ENCODE measurements at places on chromosomes 7 and 10.

DNA sequence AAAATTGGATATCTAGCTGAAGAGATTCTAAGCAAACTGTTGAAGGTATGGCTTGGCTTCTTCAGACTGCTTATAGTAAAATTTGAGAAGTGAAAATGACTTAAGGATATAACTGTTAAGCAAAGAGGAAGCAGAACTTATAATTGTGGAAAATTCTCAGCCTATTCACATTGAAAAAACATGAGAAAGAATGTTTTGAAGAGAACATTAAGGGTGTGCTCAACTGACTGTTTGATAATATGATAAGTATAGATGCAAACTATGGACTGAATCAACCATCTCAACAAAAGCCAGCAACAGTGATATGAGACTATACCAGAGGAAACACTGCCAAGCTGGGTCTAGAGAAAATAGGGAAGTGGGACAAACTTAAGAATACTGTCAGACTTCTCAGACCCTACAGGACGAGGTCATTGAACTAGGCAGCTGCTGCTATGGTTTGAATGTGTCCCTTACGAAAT, 133.1 kb upstream of the PPP1R3A start:
- no peak for DNase-seq

GRCh38 chr10:50216894-50217293, 34.4 kb downstream of the ASAH2 start:
- peak; percentile 34 for DNase-seq

DNA sequence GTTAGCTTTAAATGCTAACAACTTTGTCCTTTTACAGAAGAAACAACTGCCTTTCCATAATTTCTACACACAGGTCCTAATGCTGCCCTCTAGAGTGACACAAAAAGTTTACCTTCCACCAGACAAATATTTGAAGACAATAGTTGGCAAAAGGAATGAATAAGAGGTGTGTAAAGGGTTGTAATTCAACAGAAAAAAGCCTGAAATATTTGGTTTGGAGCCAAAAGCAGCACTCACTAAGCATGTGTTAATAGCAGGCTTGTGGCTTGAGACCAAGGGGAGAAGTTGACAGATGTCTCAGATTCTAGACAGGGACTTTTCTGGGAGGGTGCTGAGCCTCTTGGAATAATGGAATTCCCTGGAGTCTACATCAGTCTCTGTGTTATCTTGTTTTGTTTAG, 156.2 kb upstream of the GALNT17 start:
- no peak for DNase-seq

DNA sequence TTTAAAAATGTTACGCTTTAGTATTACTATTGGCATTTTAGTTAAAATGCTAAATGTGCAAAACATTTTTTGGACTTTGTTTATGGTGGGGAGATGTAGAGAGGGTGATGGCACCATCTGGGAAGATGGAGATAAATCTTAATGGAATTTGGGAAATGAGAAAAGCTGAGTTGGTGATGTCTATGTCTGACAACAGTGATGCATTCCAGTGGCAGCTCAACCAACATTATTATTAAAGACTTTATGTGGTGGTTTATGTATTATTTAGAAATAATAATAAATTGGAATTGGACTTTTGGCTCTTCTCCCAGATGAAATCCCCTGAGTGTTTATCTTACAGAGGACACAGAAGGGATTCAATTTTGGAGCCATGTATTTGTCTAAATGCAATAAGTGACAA, 77.6 kb downstream of the SEC23IP start:
- no peak for DNase-seq

GRCh38 chr7:44292876-44293560, 32.4 kb downstream of the CAMK2B start:
- no peak for DNase-seq

DNA sequence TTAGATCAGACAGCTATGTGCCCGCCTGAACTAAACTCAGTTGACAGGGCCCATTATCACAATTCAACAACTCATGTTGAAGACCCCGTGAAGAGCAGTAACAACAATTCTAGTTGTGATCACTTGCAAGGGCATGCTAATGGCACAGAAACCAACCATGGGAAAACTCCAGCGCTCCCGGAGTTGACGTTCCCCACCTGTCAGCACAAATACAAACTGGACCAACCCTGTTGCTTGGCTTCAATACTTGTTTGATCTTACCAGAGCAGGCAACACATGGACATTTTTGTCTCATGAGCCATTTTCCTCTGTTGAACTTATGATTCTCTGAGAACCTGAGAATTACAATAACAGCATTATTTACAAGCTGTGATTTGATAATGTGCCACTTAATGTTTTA, 119.0 kb upstream of the LANCL2 start:
- peak; percentile 71 for DNase-seq

DNA sequence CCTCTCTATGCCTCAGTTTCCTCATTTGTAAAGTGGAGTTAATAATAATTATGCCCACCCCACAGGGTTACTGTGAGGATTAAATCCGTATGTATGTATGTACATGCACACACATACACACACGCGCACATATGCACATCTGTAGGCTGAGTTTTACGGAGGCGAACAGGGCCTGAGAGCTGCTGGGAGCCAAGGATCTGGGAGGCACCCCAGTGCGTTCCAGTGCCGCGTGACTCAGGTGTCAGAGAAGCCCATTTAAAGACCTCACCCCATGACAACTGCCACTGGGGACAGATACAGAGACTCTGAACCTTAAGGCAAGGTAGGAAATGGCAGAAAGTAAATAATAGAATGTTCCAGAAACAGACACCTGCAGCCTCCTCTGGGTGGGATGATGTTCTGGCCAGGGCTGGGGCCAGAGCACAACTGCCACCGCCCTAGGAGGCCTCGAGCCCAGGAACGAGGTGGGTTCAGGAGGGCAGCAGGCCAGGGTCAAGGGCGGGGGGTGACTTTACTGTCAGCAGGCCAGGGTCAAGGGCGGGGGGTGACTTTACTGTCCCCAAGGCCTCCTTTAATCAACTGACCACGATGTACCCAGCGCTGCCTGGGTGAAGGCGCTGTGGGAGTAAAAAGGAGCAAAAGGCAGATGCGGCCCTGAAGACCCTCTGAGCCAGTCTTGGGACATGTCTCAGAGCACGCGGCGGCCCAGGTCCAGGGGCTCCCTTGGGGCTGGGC, 54.9 kb downstream of the PRKAG2 start:
- DNase-seq, result no peak

GRCh38 chr7:50369143-50370026, 64.9 kb downstream of the IKZF1 start:
- DNase-seq, result peak; percentile 1

GRCh38 chr7:129804890-129805719, 147.7 kb downstream of the UBE2H start:
- no peak for DNase-seq
